ENCODE measurements at places on chromosomes 16 and 17.

GRCh38 chr17:81898029-81898866 is 3.8 kb upstream of the NPB start:
- DNase-seq: peak; percentile 93

GRCh38 chr17:81652906-81653771 is 3.2 kb downstream of the PDE6G start:
- DNase-seq: no peak

GRCh38 chr17:1149869-1150268 is 29.9 kb downstream of the ABR start:
- DNase-seq: no peak

DNA sequence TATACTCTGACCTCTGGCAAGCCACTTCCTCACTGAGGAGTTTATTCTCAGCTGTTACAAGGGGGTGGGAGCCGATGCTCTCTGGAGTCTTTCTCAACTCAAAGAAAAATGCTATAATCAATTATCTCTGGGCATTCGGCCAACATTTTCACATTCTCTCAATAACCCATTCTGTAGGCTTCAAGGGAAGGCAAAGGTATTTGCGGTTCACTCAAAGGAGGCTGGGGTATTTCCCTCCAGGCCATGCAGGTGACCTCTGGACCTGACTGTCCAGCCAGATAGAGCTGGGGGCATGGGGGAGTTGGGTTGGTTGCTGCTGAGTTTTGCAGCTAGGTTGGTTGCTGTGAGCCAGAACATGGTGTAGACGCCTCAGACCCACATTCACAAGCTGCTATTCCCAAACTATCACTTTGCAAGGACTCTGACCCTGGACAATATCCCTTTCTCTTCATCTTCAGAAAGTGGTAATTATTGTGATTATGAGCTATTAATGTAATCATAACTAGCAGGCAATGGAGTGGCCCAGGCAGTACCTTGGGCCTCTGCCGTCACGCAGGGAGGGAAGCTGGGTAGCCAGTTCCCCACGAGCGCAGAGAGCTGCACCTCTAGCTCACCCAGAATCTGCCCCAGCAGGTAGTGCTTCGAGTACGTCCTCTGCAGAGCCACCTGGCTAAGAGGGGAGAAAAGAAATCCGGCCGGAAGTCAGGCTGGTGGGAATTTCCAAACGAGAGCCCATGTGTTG is 42.1 kb downstream of the AIPL1 start:
- no peak for DNase-seq

DNA sequence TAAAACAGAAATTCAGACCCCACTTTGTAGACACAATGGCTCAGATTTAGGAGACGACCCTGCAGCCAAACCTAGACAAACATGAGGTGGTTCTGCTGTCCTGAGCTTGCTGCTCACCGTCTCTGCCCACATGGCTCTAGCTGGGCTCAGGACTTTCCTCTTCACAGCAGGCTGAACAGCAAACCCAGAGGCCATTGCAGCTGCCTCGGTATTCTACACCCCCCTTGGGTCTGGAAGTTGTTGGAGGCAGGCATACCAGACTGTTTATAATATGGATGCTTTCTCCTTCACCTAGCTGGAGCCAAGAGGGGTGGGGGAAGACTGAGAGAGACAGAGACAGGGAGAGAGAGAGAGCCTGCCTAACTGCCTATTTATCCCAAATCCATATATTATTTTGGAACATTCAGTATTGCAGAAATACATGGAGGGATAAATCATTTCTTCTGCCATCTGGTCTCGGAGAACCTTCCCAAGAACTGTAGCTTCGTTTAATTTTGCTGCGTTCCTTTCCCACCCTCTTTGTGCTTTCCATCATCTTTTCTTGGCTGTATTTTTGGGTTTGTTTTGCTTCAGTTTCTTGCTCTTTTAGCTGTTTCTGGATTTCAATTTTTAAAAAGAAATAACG is 628.2 kb upstream of the RBFOX1 start:
- DNase-seq: no peak
